ENCODE measurements at places on chromosomes 7 and 10. TPM values are rescaled to one million over a fixed set of nuclear protein-coding genes. Genes with fewer than 3 reads are reported as not detected.

GRCh38 chr10:124599588-124600050 is 138.0 kb downstream of the LHPP start:
- peak; percentile 21 for DNase-seq

DNA sequence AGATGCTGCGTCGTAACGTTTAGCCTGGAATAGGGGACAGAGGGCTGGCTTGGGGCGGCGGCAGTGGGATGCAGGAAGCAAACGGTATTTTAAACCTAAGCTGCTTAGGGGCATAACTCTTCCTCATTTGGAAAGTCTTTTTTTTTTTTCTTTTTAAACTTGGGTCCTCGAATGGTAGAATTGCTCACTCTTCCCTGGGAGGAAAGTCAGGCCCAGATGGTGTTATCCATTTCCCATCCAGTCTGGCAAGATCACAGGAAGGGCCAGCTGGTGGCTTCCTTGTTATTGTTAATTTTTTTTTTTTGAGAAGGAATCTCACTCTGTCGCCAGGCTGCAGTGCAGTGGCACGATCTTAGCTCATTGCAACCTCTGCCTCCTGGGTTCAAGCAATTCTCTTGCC is 56.6 kb downstream of the TMEM209 start:
- no peak for DNase-seq

DNA sequence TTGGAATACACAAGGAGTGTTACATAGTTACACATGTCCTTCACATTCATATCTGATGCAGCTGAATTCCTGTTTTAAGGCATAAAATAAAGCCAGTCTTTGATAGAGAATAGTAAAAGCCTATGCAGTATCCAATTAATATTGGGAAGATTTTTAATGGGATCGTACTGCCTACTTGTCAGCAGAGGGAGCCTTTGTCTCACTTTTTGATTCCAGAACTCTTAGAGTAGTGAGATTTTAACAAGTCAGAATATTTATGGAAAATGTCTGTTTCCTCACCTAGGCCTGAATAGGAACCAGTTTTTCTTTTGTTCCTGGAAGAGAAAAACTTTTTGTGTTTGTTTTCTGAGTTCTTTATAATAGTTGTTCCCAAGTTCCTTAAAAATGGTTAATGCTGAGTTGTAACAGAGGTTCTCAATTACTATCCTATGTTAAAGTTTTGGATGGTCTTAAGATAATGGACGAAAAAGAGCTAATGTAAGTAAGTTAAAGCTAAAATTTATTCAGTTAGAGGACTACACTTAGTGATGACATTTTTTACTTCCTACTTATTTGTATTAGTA is 114.0 kb downstream of the BBS9 start:
- no peak for DNase-seq

- no peak for DNase-seq
These were observed 45.5 kb upstream of the LRRN3 start for GRCh38 chr7:111045449-111045848.

- DNase-seq = no peak
These were observed 55.2 kb upstream of the DDC start for GRCh38 chr7:50620433-50620832.

GRCh38 chr10:110160522-110160921 is 46.9 kb upstream of the MXI1 start:
- DNase-seq = no peak

- DNase-seq = no peak
These were observed 1.7 kb upstream of the LFNG start for GRCh38 chr7:2517678-2518507.

GRCh38 chr10:103947799-103948516 is 19.0 kb upstream of the SLK start:
- DNase-seq = no peak

- no peak for DNase-seq
These were observed 295.9 kb downstream of the TFEC start for GRCh38 chr7:115734641-115735040.

GRCh38 chr7:132145466-132145865 is 430.8 kb downstream of the PLXNA4 start:
- DNase-seq = no peak

- peak; percentile 56 for DNase-seq
These were observed 57.6 kb downstream of the MKI67 start for GRCh38 chr10:128068398-128069285.

DNA sequence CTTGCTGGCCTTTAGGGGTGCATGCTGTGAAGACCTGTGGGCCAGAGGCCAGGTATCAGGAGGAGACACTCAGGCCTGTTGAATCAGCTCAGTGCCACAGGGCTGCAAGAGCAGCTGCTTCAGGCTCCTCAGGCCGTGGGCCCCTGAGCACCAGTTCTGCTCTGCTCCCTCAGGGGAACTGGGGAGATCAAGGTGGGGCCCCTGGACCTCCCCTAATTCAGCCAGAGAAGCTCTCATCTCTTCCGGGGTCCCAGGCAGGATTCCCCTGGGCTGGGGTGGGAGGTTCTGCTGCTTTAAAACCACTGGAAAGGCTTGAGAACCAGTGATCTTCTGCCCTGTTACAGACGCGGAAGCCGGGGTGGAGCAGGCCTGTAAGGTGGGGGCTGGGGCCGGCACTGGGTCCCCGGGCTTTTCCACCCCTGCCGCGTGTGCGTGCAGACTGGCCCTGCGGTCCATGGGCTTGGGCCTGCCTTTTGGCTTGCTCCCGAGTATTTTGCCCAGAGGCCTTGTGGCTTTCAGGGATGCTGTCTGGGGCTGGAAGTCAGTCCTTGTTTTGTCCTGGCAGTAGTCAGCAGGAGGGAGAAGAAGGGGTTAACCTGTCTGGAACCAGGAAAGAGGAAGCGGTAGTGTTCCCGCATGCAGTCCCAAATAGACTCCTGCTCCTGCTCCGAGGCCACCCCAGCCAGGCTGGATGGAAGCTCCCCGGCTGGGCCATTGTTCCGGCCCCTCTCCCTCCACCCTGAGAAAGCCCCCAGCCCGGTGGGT is 74.3 kb downstream of the LHPP start:
- peak; percentile 66 for DNase-seq

- DNase-seq = no peak
These were observed 217.4 kb downstream of the GRM8 start for GRCh38 chr7:127035203-127035849.

GRCh38 chr10:21526860-21527597 is 1.5 kb upstream of the SKIDA1 start:
- peak; percentile 87 for DNase-seq

GRCh38 chr10:7756360-7756992 is 31.3 kb downstream of the KIN start:
- no peak for DNase-seq

GRCh38 chr7:144826208-144826607 is 9.6 kb downstream of the TPK1 start:
- DNase-seq = no peak

GRCh38 chr7:139246905-139247304 is 15.9 kb downstream of the UBN2 start:
- DNase-seq = no peak

DNA sequence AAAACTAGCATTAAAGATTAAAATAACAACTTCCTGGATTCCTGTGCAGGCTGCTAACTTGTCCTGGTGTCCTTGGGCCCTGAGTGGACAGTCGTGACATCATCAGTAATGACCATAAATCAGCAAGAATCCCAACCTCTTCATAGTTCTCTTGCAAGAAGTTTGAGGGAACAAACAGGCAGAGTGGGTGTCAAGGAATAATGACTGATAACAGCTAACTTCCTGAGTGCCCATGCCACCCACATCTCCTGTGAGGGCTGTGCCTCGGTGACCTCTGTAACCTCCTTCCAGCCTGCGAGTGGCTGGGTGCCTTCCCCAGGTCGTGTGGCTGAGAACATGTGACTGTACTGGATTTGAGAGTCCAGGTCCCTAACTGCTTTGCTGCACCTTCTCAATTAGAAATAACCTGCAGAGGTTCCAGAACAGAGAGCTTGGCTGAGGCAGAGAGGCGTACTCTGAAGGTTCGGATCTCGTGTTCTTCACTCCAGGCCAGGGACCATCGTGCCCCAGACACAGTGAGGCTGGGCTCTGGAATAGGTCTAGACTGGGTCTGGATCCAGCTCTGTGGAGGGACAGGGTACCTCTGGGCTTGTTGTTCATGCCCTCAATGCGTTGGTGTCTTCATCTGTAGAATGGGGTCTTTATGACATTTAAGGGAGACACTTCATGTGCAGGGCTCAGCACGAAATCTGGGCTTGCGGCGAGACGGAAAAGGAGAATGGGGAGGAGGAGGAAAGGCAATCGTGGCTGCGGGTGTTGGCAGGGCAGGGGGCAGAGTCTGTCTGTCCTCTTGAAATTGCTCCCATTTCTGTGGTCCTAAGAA is 313.1 kb upstream of the ZNF32 start:
- DNase-seq = no peak

DNA sequence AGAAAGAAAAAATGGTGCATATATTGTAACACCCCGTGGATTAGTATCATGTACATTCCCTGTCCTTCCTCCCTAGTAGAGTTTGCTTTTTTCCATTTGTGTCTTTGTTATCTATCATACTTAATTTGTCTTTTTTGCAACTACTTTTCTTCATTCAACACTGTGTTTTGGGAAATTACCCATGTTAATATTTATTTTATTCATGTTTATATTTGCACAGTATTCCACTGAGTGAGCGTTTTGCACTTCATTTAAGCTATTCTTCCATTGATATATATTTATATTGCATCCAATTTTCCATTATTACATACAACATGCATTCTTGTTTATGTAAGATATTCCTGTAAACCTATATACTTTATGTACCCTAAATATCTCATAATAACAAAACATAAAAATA is 57.6 kb upstream of the FAM171A1 start:
- DNase-seq = no peak

- no peak for DNase-seq
These were observed 12.5 kb upstream of the PFKP start for GRCh38 chr10:3054851-3055199.

GRCh38 chr7:45569290-45569685 is 4.9 kb upstream of the ADCY1 start:
- DNase-seq = no peak

GRCh38 chr10:60413306-60414012 is 23.8 kb upstream of the ANK3 start:
- no peak for DNase-seq

DNA sequence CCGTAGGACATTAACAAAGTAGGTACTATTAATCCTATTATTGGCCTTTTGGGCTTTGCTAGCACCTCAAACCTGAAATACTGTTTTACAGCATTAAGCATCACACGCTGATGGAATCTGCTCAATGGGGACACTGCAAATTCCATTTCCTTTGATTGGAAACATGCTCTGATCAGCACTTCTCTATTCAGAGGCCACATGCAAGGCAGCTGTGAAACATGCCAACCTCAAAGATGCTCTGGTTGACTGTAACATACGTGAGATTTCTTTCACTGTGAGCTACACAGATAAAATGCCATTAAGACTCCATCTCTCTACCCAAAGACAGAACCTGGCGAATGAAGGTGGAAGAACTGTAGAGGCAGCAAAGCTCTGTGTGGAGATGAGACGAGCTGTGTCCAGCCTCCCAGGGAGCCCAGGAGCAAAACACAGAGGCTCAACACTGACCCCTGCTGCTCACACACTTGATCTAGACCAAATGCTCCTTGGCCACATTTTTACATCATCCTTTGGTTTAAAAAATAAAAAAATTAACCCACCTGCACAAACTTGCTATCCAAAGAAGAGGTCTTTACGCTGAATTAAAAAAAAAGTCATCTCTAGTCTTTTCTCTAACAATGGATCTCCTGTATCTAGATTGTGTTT is 8.0 kb downstream of the RSU1 start:
- no peak for DNase-seq

- no peak for DNase-seq
These were observed 8.0 kb upstream of the TNRC18 start for GRCh38 chr7:5431560-5432015.

- peak; percentile 54 for DNase-seq
These were observed 54.1 kb downstream of the ZNF467 start for GRCh38 chr7:149719050-149719899.

GRCh38 chr10:118827053-118827452 is 72.3 kb upstream of the CACUL1 start:
- no peak for DNase-seq

GRCh38 chr10:129096065-129096984 is 370.7 kb upstream of the MGMT start:
- no peak for DNase-seq

GRCh38 chr10:76784076-76784475 is 853.5 kb downstream of the KCNMA1 start:
- DNase-seq = no peak

GRCh38 chr7:46385662-46386309 is 464.7 kb upstream of the IGFBP3 start:
- no peak for DNase-seq

DNA sequence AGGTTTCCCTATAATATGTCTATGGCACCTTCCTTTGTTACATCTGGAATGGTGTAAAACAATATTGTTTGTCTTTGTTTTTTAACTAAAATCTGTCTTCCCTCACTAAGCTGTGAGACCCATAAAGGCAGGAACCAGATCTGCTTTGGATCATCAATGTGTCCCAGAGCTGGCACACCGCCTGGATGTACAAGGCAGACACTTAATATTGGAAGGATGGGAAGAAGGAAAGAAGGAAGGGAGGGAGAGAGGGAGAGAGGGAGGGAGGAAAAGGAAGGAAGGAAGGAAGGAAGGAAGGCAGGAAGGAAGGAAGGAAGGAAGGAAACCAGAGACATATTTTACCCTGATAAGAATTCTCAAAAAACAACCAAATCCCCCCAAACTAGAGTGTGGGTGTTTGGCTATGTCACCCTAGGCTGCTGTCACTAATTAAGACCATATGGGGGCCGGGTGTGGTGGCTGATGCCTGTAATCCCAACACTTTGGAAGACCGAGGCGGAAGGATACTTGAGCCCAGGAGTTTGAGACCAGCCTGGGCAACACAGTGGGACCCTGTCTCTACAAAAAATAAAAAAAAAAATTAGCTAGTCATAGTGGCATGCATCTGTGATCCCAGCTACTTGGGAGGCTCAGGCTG is 59.6 kb downstream of the SH3PXD2A start:
- no peak for DNase-seq

Gene ATOH7
- not detected for total RNA-seq

Gene CYP3A7
- not detected for total RNA-seq

Gene GIMAP6
- total RNA-seq = 33.5 TPM

Gene AP5Z1
- 14.4 TPM for total RNA-seq

Gene EZH2
- total RNA-seq = 1.2 TPM

Gene PTPN20
- 14.3 TPM for total RNA-seq

Gene ARMC3
- not detected for total RNA-seq

Gene TUBAL3
- total RNA-seq = not detected

Gene STEAP1
- total RNA-seq = 1.4 TPM

Gene CRHR2
- total RNA-seq = 0.35 TPM

Gene GOLGA7B
- total RNA-seq = 0.08 TPM

Gene FUOM
- total RNA-seq = 7.9 TPM

Gene ZMIZ1
- total RNA-seq = 48.8 TPM

Gene ELMO1
- total RNA-seq = 13.8 TPM

Gene PIK3AP1
- total RNA-seq = 7.6 TPM

Gene LAMB4
- 0.19 TPM for total RNA-seq

Gene CPVL
- 50.6 TPM for total RNA-seq

Gene ADAM22
- 1.2 TPM for total RNA-seq

Gene FEZF1
- total RNA-seq = not detected

Gene EVX1
- not detected for total RNA-seq

Gene LIPN
- total RNA-seq = not detected

Gene SLC13A1
- not detected for total RNA-seq

Gene PDLIM1
- total RNA-seq = 273 TPM

Data from Right ventricle myocardium inferior (tissue), 1 donor.